A673 (cell line): ENCODE measurements at places on chromosomes 4 and X. TPM values are rescaled to one million over a fixed set of nuclear protein-coding genes. Genes with fewer than 3 reads are reported as not detected.
A peak's percentile ranks its signal among the peaks of the same experiment; 100 is the strongest.

HSFX4 gene
- total RNA-seq, result not detected in 2 replicates

DDX53 gene
- total RNA-seq, result not detected in 2 replicates

PGK1 gene
- 432 and 438 TPM in 2 replicates for total RNA-seq

TCP11X1 gene
- total RNA-seq, result not detected in 2 replicates

ATOH1 gene
- total RNA-seq, result not detected in 2 replicates

TMPRSS11A gene
- total RNA-seq, result not detected in 2 replicates

MTTP gene
- total RNA-seq, result not detected in 2 replicates

- H3K27me3 ChIP-seq, result no peaks in the 10 kb centered on the region
- H3K4me3 ChIP-seq, result no peak overlapping the region
- DNase-seq, result no peak
- no peaks in the 10 kb centered on the region for H3K4me1 ChIP-seq
- no peaks in the 10 kb centered on the region for H3K36me3 ChIP-seq
Observed at GRCh38 chrX:21657318-21658151, 595 bp downstream of the KLHL34 start.

- H3K36me3 ChIP-seq, result no peaks in the 10 kb centered on the region
- H3K27ac ChIP-seq, result no peak overlapping the region
- H3K4me1 ChIP-seq, result no peaks in the 10 kb centered on the region
- no peaks in the 10 kb centered on the region for H3K27me3 ChIP-seq
- no peak for DNase-seq
- H3K4me3 ChIP-seq, result no peak overlapping the region
Observed at GRCh38 chrX:57607295-57608187, 15.7 kb downstream of the ZXDB start.

- H3K4me3 ChIP-seq, result peak overlapping the region; percentile 81
- H3K27ac ChIP-seq, result peak overlapping the region; percentile 51
- peaks cover 13% of the 10 kb centered on the region for H3K4me1 ChIP-seq
Observed at GRCh38 chr4:186726426-186727168, 2.9 kb upstream of the FAT1 start.

DNA sequence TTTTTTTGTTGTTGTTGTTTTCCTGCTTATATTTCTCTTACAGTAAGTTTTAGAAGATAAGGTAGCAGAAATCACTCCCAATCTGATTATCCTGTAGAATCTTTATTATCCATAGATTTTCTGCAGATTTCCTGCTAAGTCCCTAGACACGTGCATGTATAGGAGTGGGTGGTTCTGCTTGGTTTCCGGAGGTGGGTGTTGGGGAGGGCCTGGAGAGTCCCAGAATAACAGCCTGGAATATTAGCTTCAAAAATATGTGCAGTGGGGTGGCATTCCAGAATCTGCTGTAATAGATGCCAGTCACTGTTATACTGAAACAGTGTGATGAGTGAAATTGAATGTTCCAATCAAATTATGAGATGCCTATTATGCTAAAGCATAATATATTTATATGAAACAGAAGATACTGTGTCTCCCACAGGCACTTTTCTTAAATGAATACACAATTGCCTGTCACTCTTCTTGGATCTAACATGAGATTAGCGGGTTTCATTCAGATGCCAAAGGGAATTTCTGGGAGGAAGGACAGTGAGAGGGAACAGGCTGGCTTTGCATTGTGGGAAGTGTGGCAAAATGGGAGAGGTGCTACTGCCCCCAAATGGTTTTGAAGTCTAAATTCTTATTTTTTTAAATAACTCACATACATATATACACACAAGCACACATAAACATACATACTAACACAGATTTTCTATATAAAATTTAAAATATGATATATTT, 37.6 kb downstream of the C4orf50 start:
- peak overlapping the region; percentile 9 for H3K4me3 ChIP-seq
- no peaks in the 10 kb centered on the region for H3K27me3 ChIP-seq
- peak; percentile 76 for DNase-seq
- H3K4me1 ChIP-seq, result peaks cover 23% of the 10 kb centered on the region

DNA sequence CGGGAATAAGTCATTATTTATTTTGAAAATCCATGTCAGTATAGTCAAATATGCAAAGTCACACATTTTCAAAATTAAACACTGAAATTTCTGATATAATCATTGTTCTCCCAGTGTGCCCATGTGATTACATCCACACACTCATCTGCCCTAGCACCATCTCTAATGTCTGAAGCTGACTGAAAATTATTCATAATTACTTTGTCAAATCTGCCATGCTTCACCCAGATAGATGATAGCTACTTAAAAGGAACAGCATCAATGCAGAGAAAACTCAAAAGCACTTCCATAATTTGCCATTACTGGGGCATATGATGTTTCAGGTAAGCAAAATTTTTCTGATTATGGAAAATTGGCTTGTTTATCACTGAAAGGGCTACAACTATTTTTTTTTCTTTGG, 1433.3 kb upstream of the IGFBP7 start:
- H3K4me3 ChIP-seq, result no peak overlapping the region
- no peaks in the 10 kb centered on the region for H3K36me3 ChIP-seq
- H3K27ac ChIP-seq, result no peak overlapping the region
- no peaks in the 10 kb centered on the region for H3K4me1 ChIP-seq
- no peaks in the 10 kb centered on the region for H3K27me3 ChIP-seq

DNA sequence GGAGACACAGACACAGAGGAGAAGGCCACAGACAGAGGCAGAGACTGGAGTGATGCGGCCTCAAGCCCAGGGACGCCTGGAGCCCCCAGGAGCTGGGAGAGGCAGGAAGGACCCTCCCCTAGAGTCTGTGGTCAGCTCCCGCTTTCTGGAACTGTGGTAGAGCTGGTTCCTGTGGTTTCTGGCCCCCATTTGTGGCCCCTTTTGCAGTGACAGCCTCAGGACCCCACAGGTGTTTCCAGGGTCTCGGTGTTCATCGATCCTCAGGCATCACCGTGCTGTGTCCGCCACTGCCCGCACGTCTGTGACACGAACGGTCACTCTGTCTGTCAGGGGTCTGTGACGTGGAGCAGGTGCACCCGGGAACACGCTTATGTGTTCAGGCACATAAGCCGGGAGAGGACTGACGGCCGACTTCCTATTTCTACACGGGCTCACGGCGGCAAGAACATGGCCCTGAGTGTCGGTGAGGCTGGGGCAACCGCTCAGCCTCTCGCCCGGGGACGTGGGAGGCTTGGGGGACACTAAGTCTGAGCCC, 7.9 kb downstream of the GTPBP6 start:
- peaks cover 78% of the 10 kb centered on the region for H3K36me3 ChIP-seq
- H3K27me3 ChIP-seq, result no peaks in the 10 kb centered on the region
- H3K4me1 ChIP-seq, result no peaks in the 10 kb centered on the region
- no peak for DNase-seq
- H3K27ac ChIP-seq, result no peak overlapping the region
- H3K4me3 ChIP-seq, result no peak overlapping the region

- H3K36me3 ChIP-seq, result no peaks in the 10 kb centered on the region
- peaks cover 4% of the 10 kb centered on the region for H3K27me3 ChIP-seq
- no peak overlapping the region for H3K4me3 ChIP-seq
- no peaks in the 10 kb centered on the region for H3K4me1 ChIP-seq
- no peak overlapping the region for H3K27ac ChIP-seq
- DNase-seq, result peak; percentile 22
Observed at GRCh38 chrX:107542500-107542899, 85.8 kb upstream of the PRPS1 start.

DNA sequence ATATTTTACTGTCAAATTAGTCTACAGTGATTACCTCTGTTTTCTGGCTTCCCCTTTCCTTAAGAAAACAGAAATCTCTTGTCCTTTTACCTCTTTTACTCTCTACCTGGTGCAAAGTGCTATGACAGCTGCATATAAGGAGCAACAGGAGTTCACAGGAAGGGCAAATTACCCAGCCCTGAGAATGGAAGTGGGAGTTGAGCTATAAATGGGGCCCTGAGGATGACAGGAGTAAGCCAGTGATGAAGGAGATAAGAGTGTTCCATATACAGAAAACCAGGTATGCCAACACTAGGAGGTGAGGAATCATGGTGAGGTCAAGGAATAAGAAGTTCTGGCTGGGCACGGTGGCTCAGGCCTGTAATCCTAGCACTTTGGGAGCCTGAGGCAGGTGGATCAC, 4.5 kb upstream of the HSD17B13 start:
- H3K27ac ChIP-seq, result no peak overlapping the region
- H3K27me3 ChIP-seq, result no peaks in the 10 kb centered on the region
- no peaks in the 10 kb centered on the region for H3K36me3 ChIP-seq
- no peak overlapping the region for H3K4me3 ChIP-seq

DNA sequence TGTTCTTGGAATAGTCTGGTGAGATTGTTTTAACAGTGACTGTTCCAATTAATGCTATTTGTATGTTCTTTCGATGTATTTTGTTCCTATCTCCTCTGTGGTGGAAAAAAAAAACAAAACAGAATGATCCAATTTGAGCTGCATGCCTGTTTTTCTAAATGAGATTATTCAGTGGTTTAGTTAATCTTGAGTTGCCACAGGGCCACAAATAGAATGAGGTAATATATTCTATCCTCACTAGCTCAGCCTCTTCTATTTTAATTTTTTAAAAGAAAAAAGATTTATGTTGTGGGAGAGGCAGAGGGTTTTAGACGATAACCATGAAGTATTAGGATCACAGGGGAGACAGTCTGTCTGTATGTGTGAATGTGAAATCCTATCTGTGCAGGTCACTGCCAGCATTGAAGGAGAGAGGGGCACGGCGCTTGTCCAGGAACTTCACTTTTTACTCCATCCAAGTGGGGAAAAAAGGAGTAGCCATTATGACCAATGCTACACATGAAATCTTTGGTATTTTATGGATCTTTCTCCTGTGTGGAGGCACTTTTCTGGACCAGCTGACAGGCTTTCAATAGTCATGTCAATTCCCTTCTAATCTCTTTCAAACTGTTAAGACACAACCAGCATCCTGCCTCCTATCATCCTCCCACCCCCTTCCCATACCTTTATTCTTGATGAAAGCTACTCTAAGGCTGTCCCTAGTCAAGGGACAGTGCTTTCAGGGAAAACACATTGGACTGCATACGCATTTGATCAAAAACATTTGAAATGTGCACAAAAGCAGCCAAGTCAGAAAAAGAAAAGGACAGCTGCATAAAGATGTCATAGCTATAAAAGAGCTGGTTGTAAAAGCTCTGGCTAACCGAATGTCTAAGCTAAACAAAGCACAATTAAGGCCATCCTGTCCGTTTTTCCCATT, 1063.8 kb upstream of the INTU start:
- no peak overlapping the region for H3K4me3 ChIP-seq
- peak overlapping the region; percentile 11 for H3K27ac ChIP-seq
- peaks cover 5% of the 10 kb centered on the region for H3K4me1 ChIP-seq

- DNase-seq, result no peak
- no peaks in the 10 kb centered on the region for H3K36me3 ChIP-seq
- H3K27me3 ChIP-seq, result peaks cover 11% of the 10 kb centered on the region
- no peak overlapping the region for H3K27ac ChIP-seq
Observed at GRCh38 chrX:72382202-72382595, 76.5 kb upstream of the CITED1 start.

DNA sequence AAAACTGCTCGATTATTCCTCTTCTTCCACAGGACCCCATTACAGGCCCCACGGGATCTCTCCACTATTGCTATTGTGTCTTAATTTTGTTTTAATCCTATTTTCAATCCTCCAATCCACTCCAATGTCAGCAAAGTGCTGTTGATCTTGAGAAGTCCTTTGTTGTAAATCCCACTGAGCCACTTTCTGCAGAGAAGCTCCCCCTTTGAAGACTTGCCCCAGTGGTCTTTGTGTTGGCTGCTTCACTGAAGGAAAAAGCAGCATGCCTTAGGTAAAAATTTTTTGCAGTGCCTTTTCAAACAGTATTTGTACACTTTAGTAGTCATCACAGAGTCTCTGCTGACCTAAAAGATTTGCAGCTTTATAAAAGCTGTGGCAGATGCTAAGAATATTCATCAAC, 252.0 kb upstream of the SLC7A11 start:
- H3K4me3 ChIP-seq, result no peak overlapping the region
- no peak overlapping the region for H3K27ac ChIP-seq
- peaks cover 14% of the 10 kb centered on the region for H3K4me1 ChIP-seq
- no peaks in the 10 kb centered on the region for H3K36me3 ChIP-seq
- no peaks in the 10 kb centered on the region for H3K27me3 ChIP-seq

DNA sequence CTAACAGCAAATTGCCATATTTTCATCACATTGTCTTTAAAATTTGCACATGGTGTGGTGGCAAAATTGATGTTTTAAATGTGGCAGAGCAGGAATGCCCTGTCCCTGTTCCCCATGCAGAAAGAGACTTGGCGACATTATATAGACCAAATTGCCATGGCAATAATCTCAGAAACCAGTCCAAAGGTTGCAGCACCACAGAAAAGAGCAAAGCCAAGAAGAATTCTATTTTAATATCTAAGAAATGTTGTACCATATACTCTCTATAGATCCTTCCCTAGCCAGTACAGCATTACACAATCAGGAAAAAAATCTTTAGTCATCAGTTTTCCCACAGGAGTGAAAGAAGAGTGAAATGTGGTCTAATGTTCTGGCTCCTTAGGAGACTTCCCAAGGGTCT, 80.0 kb downstream of the UGT2B28 start:
- H3K4me3 ChIP-seq, result no peak overlapping the region
- no peaks in the 10 kb centered on the region for H3K27me3 ChIP-seq
- no peaks in the 10 kb centered on the region for H3K4me1 ChIP-seq

- no peak overlapping the region for H3K27ac ChIP-seq
- H3K4me1 ChIP-seq, result no peaks in the 10 kb centered on the region
- no peaks in the 10 kb centered on the region for H3K36me3 ChIP-seq
- H3K27me3 ChIP-seq, result peaks cover 7% of the 10 kb centered on the region
- H3K4me3 ChIP-seq, result no peak overlapping the region
Observed at GRCh38 chrX:18468599-18468998, 43.2 kb downstream of the CDKL5 start.

DNA sequence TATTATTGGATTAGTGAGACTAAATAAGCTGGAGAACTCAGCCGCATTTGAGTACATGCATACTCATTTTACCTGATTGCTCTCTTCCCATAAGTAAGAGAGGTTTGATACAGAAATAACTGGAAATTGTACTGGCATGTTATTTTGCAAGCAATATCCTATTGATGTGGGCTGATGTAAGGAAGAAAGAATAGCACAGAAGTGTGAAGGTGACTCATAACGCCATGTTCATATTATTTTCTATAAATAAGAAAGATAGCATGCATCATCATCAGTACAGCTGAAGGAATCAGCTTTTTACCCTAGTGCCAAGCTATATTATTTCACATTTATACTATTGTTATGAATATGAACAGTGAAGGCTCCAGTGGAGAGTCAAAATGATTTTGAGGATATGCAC, 138.3 kb upstream of the FAM47A start:
- H3K36me3 ChIP-seq, result no peaks in the 10 kb centered on the region
- no peak overlapping the region for H3K4me3 ChIP-seq
- DNase-seq, result peak; percentile 1
- no peak overlapping the region for H3K27ac ChIP-seq
- H3K4me1 ChIP-seq, result no peaks in the 10 kb centered on the region
